Nephron progenitor cell (in vitro differentiated cells): ENCODE measurements at places on chromosomes 5 and 9.

DNA sequence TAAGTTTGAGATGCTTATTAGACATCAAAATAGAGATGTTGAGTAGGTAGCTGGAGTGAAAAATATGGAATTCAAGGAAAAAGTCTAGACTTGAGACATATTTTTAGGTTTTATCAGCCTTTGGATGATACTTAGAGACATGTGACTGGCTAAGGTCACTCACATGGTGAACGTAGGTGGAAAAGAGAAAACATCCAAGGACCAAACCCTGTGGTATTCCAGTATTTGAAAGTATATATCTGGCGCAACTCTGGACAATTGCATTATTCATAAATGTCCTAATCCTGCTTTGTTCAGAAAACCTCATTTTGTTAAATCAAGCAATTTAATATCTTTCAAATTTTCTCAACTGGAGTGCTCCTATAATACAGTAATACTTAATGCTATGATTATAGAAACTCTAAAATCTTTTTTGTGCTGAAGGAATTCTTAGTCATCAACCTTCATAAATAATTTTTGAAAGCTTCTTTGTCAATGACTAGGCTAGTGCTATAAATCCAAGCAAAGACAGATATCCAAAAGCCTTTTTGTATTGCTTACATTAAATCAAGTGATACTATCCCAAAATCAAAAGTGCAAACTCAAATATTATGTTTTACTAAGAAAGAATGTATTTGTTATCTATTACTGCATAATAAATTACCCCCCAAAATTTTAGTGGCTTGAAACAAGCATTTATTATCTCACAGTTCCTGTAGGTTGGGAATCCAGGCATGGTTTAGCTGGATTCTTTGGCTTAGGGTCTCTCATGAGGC lies 452.0 kb downstream of the ENC1 start:
- DNase-seq: no peak

- peak; percentile 30 for DNase-seq
Observed at GRCh38 chr5:61334868-61335615, 3.0 kb downstream of the ZSWIM6 start.

DNA sequence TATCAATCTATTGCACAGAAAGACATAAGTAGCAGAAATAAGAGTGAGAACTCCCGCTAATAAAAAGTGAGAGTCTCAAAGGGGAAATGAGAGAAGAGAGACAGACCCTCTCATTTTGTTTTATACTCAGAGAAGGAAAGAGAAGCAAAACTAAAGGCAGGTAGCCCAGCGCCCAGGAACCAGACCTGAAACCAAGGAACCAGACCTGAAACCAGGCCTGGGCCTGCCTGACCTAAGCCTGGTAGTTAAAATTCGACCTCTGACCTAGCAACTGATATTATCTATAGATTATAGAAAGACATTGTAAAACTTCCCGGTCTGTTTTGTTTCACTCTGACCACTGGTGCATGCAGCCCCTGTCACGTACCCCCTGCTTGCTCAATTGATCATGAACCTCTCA lies 134.5 kb upstream of the SEMA6A start:
- no peak for DNase-seq

DNA sequence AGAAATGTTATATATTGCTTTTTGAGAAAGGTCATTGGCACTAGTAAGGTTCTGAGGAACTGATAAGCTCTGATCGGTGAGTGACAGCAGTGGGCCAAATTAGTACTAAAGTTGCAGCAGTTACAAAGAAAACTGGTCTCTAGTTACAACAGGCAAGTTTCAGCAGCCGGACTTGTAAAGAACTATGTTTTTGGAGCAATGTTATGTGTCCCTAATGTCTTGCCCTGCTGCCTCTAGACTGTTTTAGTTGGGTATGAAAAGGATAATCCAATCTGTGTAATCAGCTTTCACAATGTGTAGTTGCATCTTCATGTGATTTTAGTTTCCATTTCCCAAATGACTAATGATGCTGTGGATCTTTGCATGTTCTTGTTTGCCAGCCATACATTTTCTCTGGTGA lies 113.5 kb downstream of the CAMK4 start:
- DNase-seq: no peak

- DNase-seq: no peak
Observed at GRCh38 chr5:101012880-101013279, 109.8 kb upstream of the ST8SIA4 start.

- DNase-seq: peak; percentile 86
Observed at GRCh38 chr5:10987925-10988504, 227.0 kb upstream of the DAP start.

DNA sequence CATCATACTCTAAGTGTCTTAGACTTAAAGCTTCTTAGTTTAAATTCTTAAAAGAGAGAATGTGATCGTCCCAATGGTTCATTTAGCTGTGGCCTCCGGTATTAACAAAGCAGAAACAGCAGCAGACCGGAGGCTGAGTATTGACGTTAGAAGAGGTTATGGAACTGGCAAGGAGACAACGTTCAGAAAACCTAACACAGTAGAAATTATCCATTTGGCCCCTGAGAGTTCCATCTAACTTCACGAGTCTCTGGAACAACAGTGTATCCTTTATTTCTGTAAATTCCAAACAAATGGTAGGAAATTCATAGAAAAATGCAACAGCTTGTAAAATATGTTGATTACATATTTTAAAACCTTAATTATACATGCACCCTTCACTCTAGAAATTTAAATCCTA lies 107.3 kb upstream of the PTGER4 start:
- no peak for DNase-seq

DNA sequence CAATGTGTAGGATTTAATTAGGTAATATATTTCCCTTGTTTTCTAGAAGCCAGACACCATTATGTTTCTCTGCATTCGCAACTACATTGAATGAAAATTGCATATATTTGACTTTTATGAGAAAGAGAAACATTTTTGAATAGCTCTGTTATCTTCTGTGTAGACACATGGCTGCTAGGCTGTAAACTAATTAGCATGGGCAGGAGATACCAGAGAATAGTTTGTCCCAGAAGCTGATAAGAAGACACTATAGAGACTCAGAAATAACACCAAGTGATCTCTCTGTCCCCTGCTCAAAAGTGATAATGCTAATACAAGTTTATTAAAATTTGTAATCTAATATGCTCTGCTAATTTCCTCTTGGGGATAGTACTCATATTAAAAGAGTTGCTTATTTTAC lies 198.0 kb upstream of the TUSC1 start:
- DNase-seq: no peak

GRCh38 chr5:143828710-143829109 lies 16.7 kb downstream of the HMHB1 start:
- no peak for DNase-seq

DNA sequence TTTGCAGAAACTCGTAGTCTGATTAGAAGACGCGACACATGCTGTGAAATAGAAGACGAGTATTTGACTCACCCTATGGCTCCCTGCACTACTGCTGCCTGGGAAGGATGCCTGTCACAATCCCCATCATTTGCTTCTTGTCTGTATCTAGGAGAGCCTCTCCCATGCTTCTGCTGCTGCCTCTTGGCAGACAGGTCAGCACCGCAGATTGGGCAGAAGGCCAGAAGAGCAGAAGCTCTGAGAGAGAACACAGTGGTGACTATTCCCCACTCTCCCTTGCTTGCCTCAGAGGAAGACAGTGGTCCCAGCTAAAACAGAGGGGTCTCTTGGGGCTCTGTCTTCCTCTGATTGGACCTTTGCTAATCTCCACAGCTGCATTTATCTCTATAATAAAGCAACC lies 84.0 kb upstream of the SMIM32 start:
- no peak for DNase-seq
